ENCODE measurements at places on chromosomes 12 and 14.

DNA sequence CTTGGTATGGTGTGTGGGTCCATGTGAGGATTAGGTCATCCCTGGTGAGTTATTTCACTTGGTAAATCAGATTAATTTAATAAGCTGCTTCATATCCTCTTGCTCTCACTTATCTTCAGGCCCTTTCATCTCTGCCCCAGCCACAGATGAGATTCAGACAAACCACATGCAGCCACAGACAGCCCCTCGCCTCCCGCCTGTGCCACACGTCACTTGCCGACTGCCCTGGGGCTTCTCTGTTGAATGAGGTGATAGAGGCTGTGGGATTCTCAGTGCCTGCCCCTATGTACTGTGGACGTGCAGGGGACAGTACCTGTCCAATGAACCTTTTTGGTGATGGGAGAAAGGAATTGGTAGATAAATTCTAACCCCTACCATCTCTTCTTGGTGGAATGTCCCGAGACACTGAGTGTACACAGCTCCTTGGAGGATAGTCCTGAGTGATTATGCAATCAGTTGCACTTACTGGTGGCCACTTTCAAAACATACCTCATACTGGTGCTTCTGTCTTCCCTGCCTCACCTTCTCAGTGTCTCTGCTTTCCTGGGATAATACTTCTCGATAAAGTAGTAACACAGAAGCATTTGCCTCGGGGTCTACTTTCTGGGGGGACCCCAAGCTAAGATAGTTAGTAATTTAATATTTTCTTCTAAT is 248.7 kb downstream of the TTC6 start:
- H3K4me3 ChIP-seq = no peak overlapping the region
- H3K4me1 ChIP-seq = no peaks in the 10 kb centered on the region
- no peak for DNase-seq

DNA sequence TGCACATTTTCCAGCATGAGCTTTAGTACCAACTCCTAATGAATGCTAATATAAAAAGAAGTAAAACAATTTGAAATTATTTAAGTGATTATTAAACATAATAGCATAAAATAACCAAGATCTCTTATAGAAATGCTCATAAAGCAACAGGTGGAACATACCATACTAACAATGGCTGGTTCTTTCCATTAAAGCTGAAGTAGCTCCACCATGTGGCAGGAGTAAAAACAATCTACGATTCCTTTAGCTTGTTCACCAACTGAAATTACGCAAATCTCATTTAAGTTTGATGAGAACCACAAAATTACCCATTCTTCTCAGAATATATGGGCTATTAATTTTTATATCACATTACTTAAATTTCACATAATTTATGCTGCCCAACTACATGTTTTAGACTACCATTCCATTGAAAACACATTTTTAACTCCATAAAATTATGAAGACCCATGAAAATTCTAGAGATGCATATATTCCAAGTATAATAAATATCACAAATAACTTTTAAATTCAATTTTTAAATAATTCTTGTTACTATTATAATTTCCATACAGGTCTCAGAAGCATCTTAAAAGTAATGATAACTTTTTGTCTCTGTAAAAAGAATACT is 213.6 kb downstream of the DAD1 start:
- no peak overlapping the region for H3K27ac ChIP-seq
- H3K4me1 ChIP-seq = no peaks in the 10 kb centered on the region
- no peak for DNase-seq
- H3K27me3 ChIP-seq = no peaks in the 10 kb centered on the region

DNA sequence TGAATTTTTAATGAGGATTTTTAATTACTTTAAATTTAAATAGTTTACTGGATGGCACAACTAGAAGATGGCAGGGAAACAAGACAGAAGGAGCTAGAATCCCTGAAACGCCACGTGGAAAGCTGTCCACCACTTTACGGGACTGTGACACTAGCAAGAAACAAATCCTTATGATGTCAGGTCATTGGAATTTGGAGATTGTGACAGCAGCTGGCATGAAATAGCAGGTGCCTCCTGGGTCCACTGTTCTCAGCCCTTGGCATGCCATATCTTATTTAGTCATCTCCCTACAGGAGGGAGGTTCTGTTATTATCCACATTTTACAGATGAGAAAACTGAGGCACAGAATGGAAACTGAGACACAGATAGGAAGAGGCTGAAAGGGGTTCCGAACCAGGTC is 113.8 kb downstream of the BCL11B start:
- DNase-seq = no peak
- H3K27ac ChIP-seq = no peak overlapping the region
- H3K4me3 ChIP-seq = no peak overlapping the region
- H3K4me1 ChIP-seq = peaks cover 8% of the 10 kb centered on the region
- no peaks in the 10 kb centered on the region for H3K27me3 ChIP-seq
- H3K36me3 ChIP-seq = peaks cover under 1% of the 10 kb centered on the region

DNA sequence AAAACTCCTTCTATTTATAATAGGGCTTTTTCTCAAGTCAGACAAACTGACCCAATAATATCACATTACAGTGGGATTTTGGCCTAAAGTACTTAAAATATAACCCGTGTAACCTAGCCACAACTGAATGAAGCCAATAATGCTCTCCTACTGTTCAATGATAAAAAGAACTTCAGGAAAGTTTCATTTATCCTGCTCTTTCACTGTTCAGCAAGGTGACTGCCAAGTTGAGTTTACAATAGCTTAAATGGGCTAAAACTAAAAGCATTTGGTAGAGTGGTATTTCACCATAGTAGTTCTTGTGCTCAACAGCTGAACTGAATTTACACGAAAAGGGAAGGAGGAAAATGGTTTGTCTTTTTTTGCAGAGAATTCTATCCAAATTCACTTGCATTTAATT is 49.8 kb downstream of the CNTN1 start:
- no peak overlapping the region for H3K4me3 ChIP-seq
- H3K27me3 ChIP-seq = no peaks in the 10 kb centered on the region
- no peaks in the 10 kb centered on the region for H3K36me3 ChIP-seq
- no peak overlapping the region for H3K27ac ChIP-seq
- H3K4me1 ChIP-seq = no peaks in the 10 kb centered on the region

DNA sequence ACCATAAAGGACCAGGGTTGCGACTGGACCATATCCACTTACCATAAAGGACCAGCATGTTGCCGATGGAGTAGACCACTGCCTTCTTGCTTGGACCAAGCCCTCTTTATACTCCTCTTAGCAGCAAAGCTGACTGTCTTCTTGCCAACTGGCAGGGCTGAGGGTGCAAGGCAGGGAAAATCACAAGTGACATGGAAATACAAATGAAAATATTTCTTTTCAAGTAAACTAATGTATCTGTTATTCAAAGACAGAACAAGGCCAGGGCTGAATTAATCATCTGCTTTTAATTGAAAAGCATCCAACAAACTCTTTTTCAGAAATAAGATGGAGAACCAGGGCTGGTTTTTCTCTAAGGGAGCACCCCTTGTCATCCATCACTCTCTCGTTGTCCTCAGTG is at the start of gene CELA1:
Gene CELA1 (minus strand): TSS at position 99 of the 400 bp plus-strand sequence. CDS start 41 bp downstream, at position 58.
- no peaks in the 10 kb centered on the region for H3K36me3 ChIP-seq
- no peaks in the 10 kb centered on the region for H3K27me3 ChIP-seq
- H3K27ac ChIP-seq = no peak within 1 kb of the TSS
- DNase-seq = no peak

DNA sequence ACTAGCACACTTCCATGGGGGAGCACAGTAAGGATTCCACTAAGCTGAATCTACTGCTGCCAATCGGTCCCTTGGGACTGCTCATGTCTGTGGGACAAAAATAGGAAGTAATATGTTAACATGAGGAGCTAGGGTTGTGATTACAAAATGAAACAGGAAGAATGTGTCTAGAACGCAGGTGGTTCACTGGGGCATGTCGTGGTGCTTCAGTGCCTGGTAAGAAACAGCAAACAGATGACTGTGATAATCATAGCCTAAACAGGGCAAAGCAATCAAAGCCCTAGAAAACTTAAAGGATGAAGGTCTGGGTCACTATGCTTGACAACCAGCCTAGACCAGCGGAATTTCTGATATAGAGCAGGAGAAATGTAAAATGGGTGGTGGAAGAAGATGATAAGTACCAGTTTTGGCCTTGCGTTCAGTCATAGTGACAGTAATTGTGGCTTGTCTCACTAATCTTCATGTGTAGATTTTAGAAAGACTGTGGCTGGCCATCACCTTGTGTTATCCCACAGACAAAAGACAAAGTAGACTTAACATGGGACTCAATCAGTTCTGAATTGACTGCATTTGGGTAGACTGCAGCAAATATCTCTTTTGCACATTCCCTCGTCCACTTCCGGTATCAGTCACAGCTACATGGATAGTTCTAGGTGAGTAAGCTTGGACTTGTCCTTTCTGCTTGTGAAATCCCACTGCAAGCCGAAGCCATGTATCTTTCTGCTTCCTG is 51.4 kb downstream of the WASHC3 start:
- no peak overlapping the region for H3K4me3 ChIP-seq
- DNase-seq = no peak
- H3K27ac ChIP-seq = peak overlapping the region; percentile 12
- H3K36me3 ChIP-seq = peaks cover 19% of the 10 kb centered on the region
- no peaks in the 10 kb centered on the region for H3K4me1 ChIP-seq

GRCh38 chr12:130249376-130249775 is 87.1 kb downstream of the FZD10 start:
- H3K36me3 ChIP-seq = no peaks in the 10 kb centered on the region
- H3K4me3 ChIP-seq = no peak overlapping the region
- no peak overlapping the region for H3K27ac ChIP-seq
- no peaks in the 10 kb centered on the region for H3K27me3 ChIP-seq

GRCh38 chr12:15131431-15131830 is 89.8 kb downstream of the RERG start:
- peaks cover 21% of the 10 kb centered on the region for H3K27me3 ChIP-seq
- H3K36me3 ChIP-seq = no peaks in the 10 kb centered on the region
- no peak overlapping the region for H3K27ac ChIP-seq
- no peak for DNase-seq
- no peaks in the 10 kb centered on the region for H3K4me1 ChIP-seq

GRCh38 chr12:18332173-18332572 is 70.9 kb downstream of the PIK3C2G start:
- no peaks in the 10 kb centered on the region for H3K36me3 ChIP-seq
- H3K27me3 ChIP-seq = no peaks in the 10 kb centered on the region
- no peak for DNase-seq
- H3K4me1 ChIP-seq = no peaks in the 10 kb centered on the region

DNA sequence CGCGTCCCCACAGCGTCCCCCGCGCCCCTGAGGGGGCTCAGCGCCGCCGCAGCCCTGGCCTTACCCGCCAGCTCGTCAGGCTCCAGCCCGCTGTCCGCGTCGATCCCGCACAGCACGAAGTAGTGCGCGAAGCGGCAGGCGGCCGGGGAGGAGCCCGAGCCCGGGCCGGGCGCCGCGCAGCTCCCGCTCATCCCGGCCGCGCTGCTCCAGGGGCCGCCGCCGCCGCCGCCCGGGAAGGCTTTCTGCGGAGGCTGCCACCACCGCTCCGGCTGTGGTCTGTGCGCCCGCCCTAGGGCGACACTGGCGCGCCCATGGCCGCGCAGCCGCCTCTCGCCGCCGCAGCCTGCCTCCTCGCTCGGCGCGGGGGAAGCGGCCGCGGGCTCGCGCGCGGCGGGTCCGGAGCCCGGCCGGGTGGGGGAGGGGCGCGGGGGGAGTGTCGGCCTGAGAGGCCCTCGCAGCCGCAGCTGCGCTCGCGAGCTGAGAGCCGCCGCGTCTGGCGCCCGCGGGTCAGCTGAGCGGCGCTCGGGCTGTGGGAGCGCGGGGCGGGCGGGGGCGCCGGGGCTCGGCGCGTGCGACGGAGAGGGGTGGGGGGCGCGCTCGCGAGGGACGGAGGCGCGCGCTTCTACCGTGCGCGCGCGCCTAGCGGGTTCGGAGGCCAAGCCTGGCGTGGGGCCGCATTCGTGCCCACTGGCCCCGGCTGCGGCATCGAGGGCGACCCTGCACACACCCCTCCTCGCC is at the start of gene DENND5B:
Gene DENND5B (minus strand): TSS at position 495 of the 738 bp plus-strand sequence. CDS start 304 bp downstream, at position 191.
- peak; percentile 26 for DNase-seq
- peaks cover 47% of the 10 kb centered on the region for H3K27me3 ChIP-seq
- peak within 1 kb of the TSS; percentile 69 for H3K4me3 ChIP-seq
- peaks cover 10% of the 10 kb centered on the region for H3K4me1 ChIP-seq
- H3K36me3 ChIP-seq = no peaks in the 10 kb centered on the region

GRCh38 chr14:70714055-70714550 is 72.4 kb downstream of the TTC9 start:
- peak; percentile 67 for DNase-seq
- peaks cover 9% of the 10 kb centered on the region for H3K4me1 ChIP-seq
- no peak overlapping the region for H3K4me3 ChIP-seq
- H3K27me3 ChIP-seq = peaks cover 6% of the 10 kb centered on the region
- H3K27ac ChIP-seq = no peak overlapping the region

DNA sequence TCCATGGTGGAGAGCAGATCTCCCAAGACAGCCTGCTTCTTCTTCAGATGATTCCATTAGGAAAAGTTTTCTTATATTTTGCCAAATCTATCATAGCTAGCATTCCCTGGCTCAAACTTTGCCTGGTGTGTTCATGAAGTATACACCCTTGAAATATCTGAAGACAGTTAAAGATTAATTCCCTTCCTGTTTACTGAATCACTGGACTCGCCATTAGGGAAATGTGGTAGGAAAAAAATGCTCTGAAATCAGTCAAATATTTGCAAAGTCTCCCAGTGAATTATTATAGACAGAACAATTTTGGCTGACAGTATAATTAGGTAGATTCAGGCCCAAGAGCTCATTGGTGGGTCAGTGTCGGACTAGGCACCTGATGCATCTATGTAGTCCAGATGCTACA is 86.5 kb downstream of the PDZRN4 start:
- DNase-seq = no peak
- H3K4me1 ChIP-seq = no peaks in the 10 kb centered on the region
- peaks cover 3% of the 10 kb centered on the region for H3K27me3 ChIP-seq
- H3K27ac ChIP-seq = no peak overlapping the region
- no peak overlapping the region for H3K4me3 ChIP-seq

GRCh38 chr12:67705394-67706370 is 57.1 kb downstream of the DYRK2 start:
- no peak for DNase-seq
- H3K27ac ChIP-seq = no peak overlapping the region
- H3K4me3 ChIP-seq = no peak overlapping the region
- H3K36me3 ChIP-seq = peaks cover 6% of the 10 kb centered on the region

GRCh38 chr14:36056845-36057244 is 119.7 kb downstream of the PTCSC3 start:
- H3K4me3 ChIP-seq = no peak overlapping the region
- no peaks in the 10 kb centered on the region for H3K4me1 ChIP-seq
- H3K27ac ChIP-seq = no peak overlapping the region
- peaks cover 30% of the 10 kb centered on the region for H3K27me3 ChIP-seq

DNA sequence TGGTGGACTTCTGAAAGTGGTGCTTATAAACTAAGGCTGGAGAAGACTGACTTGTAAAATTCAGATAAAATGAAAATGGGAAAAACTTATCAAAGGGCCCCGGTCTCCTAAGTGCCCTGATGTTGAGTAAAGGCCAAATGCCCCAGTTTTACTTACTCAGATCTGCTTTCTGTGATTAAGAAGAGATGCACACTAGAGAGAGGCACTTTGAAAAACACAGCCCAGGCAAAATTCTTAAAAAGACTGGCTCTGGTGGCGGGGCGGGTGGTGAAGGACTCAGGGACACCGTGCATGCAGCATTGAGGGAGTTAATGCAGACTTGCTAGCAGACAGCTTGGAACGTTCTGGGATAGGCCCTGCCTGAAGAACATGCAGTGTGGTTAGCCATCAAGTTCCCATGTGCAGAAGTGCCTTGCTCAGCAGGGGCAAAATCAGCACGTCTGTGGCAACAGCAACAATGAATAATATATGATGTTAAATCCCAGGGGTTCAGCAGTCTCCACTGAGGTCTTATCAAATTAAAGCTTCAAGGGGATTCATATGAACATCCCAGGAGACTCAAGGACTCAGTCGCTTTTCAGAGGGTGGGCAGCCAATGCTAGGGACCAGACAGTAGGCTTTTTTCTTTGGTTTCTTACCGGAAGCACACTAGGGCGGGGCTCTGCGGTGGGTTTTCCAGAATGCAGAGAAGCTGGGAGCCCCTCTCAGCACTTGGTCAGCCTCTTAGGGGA is 105.0 kb downstream of the DAD1 start:
- peak overlapping the region; percentile 83 for H3K27ac ChIP-seq
- no peaks in the 10 kb centered on the region for H3K27me3 ChIP-seq
- no peak for DNase-seq
- H3K36me3 ChIP-seq = peaks cover 39% of the 10 kb centered on the region

Measured in activated CD8-positive, alpha-beta T cell treated with anti-CD3 and anti-CD28 coated beads, Interleukin-2, amount 10 ng/mL, durations not matched to agents 7 days and 5 days (primary cell).